ENCODE measurements at places on chromosomes 11 and 22.

DNA sequence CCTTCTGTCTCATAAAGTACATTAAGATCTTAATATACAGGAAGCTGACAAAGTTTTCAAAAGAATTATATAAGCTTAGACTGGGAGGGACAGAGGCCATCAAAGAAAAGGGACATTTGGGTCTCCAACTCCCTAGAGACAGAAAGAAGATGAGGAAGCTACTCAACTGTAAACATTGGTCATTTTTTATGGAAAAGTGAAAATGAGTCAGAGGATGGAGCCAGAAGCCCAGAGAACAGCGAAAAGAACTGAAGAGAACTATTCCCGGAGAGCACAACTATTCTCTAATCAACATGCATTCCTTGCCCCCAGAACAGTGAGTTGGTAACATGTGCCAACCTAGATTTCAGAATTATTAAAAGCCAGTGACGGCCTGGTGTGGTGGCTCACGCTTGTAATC is 779.3 kb downstream of the DLG2 start:
- DNase-seq: no peak

- no peak for DNase-seq
Observed at GRCh38 chr11:76768909-76769560, 14.1 kb upstream of the TSKU start.

DNA sequence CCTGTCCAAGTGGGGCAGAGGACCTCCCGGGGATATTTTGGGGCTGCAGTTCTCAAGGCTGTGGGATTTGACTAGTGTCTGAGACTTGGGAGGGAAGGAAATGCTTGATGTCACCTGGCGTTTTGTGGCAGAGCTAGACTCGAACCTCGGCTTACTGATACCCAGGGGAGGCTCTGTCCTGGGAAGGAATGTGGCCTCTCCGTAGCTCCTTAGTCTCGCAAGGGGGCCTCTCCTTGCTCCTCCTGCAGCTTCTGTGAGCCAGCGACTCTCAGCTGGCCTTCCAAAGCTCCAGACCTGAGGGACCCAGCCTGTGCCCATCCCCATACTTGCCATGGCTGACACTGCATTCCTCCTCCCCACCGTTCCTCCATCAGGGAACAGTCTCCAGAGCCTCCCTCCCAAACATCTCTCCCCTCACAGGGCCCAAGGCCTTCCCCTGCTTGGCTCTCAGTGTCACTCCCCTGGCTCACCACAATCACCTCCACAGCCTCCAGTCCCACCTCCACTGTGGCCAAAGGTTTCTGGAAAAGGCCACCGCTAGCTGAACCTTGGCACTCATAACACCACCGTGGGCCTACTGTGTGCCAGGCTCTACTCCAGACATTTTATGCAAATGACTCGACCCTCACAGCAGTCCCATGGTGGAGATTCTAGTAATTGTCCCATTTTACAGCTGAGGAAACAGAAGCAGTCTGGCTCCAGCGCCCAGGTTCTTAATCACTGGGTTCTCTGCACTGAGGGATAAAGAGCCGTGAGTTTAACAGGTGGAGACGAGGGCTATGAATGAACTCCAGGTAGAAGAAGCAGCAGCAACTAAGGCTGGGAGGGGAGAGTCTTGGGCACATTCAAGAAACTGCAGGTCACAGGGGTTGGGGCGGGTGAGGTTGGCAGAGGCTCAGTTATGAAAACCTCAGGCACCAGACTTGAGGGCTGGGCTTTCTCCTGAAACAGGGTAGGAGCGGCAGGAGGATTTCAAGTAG is 12.1 kb downstream of the P2RY2 start:
- DNase-seq: no peak

DNA sequence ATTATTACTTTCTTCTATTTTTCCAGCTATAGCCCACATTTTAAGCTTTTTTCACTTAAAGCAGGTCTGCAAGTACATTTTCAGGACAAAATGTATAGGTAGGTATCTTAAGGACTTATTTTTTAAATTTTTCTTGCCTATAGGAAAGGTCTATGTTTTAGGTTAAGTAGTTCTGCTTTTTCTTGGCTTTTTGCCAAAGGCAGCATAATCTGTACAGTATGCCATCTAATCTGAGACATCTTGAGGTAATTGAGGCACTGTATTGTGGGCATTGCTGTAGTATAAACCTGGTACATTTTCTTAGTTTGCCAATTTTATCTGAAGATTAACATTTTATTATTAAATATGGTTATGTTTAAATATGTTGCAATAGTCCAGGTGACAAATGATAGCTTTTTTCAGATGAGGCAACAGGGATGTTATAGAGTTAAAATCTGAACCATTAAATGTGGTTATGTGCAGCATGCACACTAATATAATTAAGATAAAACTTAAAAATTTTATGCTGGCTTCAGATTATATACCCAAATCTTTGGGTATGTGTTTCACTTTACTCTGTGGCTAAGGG is 42.9 kb downstream of the QSER1 start:
- DNase-seq: no peak

- no peak for DNase-seq
Observed at GRCh38 chr22:40067639-40068038, 72.9 kb downstream of the FAM83F start.

DNA sequence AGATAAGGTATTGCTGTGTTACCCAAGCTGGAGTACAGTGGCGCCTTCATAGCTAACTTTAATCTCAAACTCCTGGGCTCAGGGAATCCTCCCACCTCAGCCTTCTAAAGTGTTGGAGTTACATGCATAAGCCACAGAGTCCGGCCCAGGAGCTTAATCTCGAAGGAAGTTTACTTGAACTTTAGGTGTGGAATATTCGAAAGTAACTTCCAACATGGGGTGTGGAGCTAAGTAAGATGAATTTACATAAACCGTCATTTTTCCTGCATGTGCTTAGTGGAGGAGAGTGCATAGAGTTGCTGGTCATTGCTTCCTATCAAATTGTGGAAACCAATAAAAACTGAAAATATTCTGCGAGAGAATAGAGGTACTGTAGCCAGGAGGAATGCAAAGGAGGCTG is 1.5 kb downstream of the ATG13 start:
- DNase-seq: no peak

DNA sequence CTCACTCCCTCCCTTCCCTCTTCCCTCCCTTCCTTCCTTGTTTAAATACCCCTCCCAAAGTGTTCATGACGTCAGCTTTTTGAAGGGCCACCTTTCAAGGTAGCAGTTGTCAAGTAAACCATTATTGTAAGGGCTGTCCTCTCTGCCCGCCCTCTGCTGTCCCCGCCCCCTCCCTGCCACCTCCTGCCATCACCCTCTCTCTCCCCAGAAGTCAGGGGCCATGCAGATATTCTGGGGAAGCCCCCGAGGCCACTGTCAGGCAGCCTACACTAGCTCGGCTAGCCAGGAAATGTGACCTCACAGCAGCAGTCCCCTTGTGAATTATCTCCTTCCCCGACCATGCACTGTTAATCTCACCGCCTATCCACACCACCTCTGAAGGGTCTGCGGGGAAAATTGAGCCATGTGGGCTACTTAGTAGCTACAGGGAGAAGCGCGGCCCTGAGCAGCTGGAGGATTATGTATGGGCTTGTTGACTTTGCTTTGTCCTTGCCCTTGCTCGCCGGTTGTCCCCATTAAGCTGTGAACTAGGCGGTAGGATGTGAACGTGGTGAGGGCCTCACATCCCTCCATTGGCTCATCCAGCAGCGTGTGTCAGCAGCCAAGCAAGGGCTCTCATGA is 42.1 kb upstream of the ATXN10 start:
- DNase-seq: no peak

- peak; percentile 100 for DNase-seq
Observed at GRCh38 chr22:50474710-50475651, at the start of gene SBF1. TSS of gene SBF1 (minus strand) at chr22:50475035. CDS start at chr22:50474840, 195 bp downstream.

DNA sequence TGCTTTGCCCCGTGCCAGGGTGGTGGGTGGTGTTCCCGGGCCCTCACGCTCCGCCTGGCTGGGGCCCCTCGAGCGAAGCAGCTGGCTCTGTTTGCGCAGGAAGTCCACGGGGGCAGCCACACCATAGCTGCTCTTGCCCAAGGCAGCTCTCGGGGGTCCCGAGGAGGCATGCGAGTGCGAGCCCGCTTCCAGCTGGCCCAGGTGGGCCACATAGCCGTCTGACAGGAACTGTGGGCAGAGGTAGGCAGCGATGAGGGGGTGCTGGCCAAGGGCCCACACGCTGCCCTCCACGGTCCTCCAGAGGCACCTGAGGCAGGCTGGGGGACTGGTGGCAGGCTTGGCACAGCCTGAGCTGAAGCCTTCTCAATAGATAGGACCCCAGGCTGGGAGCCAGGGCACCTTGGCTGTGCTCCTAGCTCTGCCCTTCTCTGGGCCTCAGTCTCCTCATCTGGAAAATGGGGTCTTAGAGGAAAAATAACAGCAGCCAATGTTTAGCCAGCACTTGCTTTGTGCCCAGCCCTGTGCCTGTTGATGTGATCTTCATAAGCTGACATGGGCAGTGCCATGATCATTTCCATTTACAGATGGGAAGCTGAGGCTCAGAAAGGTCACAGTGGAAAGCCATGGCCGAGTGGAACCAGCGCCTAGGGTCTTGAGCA is 9.4 kb downstream of the AIP start:
- no peak for DNase-seq

GRCh38 chr11:2004466-2004865 is 6.8 kb upstream of the H19 start:
- DNase-seq: no peak

- peak; percentile 62 for DNase-seq
Observed at GRCh38 chr22:30291058-30291892, 2.0 kb upstream of the CASTOR1 start.

DNA sequence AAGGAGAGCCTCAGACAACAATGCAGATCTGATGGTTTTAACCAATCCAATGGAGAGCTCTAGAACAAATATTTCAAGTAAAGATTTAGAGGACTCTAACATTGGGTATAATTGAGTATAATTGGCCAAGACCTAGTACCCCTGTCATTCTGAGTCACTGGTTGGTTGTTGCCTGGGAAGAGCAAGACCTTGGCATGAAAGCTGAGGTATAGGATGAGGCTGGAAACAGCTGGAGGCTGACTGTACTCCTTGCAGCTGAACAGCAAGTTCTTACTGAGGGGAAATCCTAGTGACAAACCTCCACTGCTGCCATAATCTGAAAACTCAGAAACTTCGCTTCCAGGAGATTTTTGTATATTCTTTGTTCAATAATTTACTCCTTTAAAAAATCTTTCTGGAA is 54.3 kb upstream of the MUC15 start:
- peak; percentile 3 for DNase-seq

DNA sequence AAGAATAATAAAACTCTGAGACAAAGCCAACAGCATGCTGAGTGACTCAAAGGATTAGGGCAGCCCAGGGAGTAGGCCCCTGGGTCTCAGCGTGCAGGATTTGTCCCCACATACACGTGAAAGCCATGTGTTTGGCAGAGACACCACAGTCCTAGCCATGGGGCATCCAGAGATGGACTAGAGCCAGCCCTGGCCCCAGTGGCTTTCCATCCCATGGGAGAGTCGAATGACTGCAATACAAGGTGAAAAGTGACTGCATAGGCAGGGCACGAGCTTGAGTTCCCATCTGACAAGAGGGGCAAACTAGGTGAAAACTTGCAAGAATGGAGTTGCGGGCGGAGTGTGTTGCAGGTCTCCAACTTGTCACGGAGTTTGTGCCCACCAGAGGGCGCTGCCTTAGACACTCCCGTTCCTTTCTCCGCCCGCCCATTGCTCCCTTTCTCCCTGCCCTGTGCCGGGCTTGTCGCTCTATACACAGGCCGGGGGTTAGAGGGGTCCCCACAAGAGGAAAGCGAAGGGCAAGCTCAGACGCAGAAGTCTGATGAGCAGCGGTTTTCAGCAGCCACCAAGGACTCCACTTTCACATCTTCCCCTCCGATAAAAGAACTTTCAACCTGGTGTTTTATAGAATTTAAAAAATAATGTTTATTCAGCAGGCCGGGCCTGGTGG is 24.2 kb downstream of the TSKU start:
- peak; percentile 84 for DNase-seq

DNA sequence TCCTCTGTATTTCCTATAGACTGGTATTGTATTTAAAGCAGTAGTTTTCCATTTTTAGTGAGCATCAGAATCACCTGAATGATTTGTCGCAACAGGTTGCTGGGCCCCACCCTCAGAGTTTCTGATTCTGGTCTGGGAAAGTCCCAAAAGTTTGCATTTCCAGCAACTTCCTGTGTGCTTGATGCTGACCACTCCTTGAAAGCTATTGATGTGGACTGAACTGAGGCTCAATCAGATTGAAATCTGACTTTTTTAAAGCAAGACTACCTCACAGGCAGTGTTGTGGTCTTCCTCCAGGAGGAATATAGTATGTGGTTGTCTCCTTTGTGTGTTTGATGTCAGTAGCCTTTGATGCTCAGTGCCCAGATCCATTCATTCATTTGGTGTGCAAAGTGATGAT is 17.2 kb upstream of the MPZL2 start:
- no peak for DNase-seq

DNA sequence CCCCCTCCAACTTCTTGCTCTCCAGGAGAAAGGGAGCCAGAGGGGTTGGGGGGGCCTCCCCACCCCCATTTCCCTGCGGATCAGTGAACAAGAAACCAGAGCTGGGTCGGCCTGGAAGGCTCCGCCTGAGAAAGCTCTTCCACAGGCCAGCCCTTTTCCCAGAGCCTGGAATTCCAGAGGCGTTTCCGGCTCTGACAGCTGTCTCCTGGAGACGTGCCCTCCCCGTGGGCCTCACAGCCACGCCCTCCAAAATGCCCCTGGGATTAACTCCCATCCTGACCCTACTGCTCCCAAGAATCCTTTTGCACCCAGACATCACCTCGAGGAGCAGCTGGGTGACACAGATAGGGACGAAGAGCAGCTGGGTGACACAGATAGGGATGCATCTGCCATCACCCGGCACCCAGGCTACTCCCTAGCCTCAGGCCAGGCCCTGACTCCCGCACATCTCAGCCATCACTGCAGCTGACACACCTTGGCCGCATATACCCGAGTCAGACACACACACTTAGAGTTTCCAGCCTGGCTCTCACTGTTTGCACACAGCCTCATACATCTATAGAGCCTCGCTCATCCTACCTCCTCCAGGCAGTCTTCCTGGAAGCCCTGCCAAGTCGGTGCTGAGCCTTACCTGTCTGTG is 7.6 kb upstream of the CDC42EP1 start:
- DNase-seq: peak; percentile 62

- DNase-seq: no peak
Observed at GRCh38 chr11:128696941-128697340, 3.1 kb downstream of the FLI1 start.

GRCh38 chr11:72189455-72190250 is 2.3 kb upstream of the FOLR1 start:
- DNase-seq: peak; percentile 46

DNA sequence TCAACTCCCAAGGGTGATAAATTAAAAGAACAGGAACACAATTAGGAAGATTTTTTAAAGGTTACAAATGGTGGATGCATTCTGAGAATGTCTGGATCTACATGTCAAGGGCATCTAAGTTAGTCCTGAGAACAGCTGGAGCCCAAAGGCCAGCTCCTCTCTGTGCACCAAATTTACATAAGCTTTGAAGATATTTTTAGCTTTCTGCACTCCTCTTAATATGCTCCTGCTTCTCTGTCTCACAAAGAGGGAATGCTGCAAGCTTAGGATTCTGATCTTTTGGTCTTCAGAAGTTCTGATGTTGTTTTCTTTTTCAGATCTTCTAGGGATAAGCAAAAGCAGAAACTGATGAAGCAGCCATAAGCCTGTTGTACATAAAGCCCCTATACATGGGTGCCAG is 309.8 kb upstream of the NCAM1 start:
- no peak for DNase-seq

- no peak for DNase-seq
Observed at GRCh38 chr22:19559324-19559811, 35.2 kb upstream of the CLDN5 start.

Measured in AG08395 (cell line).